ENCODE measurements at places on chromosomes 13 and 19.
A peak's percentile ranks its signal among the peaks of the same experiment; 100 is the strongest.

- DNase-seq = no peak
Observed at GRCh38 chr19:5572556-5573286, 5.0 kb upstream of the TINCR start.

- DNase-seq = peak; percentile 27
Observed at GRCh38 chr13:75445717-75446499, 36.1 kb downstream of the TBC1D4 start.

DNA sequence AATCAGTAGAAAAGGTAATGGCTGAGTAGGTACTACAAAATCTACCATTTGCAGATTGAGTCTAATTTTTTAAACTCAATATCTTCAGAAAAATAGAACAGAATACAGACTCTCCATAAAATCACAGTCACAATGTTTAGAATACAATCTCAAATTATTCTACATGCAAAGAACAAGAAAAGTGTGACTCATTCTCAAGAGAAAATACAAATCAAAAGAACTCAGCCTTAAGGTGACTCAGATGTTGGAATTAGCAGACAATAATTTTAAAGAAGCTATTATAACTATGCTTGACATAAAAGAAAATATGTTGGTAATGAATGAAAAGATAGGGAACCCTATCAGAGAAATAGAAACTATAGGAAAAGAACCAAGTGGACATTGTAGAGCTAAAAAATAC, 78.9 kb downstream of the RXFP2 start:
- no peak for DNase-seq

- peak; percentile 82 for DNase-seq
Observed at GRCh38 chr19:4914736-4915501, 5.6 kb downstream of the UHRF1 start.

GRCh38 chr13:46032341-46032740, 20.2 kb downstream of the ZC3H13 start:
- no peak for DNase-seq

GRCh38 chr13:51589793-51590192, 5.5 kb downstream of the WDFY2 start:
- DNase-seq = peak; percentile 42

DNA sequence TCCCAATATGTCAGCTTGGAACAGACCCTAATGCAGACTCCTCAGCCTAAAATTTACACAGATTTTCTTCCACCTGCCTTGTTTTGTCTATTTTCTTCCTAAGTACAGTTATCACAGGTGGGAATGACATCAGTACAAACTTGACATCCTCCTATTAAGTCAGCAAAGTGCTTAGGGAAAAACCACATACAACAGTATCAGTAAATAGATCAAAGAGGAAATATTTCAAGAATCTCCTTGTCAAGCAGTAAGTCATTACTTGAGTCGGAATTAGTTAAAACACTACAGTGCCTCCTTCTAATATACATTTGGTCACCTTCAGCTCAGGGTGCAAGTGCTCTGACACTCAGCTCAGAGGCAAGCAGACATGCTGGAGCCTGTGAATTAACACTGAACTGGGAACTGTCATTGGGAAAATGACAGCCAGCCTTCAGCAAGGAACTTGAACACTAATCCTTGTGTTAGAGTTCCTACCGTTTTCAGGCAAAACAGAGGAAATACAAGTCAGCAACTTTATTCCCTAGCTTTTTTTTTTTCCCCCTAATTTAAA, 394.3 kb upstream of the HTR2A start:
- DNase-seq = no peak

DNA sequence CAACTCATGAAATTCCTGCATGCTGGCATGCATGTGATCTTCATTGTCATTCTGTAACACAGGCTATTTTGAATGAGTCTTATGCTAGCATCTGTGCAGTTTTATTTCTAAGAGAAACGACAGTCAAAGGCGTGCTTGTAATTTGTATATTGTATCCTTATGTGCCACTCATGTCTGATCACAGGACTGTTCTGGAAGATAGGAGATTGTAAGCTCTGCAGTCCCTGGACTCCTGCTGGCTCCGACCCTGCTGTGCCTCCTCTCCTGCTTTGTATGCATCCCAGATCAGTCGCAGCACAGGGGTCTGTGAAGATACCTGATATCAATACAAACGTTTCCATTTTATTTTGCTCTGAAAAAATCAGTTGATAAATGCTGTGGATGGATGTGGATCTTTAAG, 653.1 kb downstream of the LIG4 start:
- no peak for DNase-seq

DNA sequence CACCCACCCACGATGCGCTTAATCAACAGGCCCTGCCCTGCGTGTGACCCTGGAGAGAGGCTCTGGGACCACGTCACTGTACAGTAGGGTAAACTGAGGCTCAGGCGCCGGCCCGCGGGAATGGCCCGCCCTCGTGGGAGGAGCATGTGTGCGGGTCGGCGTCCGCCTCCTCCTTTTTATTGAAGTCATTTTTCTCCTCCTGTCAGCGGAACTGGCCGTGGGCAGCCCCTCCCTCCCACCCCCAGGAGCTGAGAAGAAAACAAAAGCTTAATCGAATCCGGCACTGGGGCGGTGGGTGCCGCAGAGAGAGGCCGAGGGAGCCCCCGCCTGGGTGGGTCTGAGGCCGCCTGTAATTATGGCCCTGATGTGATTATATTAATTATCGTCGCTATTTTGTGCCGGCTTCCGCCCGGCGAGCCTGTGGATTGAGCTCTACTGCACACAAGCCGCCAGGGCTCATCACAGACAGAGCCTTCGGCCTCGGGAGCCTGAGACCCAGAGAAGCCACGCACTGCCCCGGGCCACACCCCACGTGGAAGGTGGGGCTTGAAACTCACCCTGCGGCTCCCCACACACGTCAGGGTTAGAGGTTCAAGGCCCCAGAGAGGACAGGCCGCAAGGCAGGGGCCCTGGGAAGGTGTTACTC, 7.0 kb downstream of the C2CD4C start:
- DNase-seq = no peak

DNA sequence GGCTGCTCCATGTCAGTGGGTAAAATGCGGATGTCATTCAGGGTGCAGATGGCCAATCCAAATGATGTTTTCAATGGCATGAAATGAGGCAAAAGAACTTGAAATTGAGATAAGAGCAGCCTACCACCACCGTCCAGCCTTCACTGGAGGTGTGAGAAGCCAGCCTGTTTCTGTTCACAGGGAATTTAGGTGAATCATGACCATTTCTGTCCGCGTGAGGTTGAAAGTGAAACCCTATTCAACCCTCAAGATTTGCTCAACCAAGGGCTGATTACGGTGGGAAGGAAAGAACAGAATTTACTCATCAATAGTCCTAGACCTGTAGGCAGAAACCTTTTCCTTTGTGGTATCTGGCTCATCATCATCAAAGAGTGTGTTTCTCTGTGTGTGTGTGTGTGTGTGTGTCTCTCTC, 370.7 kb downstream of the COG6 start:
- no peak for DNase-seq

- DNase-seq = peak; percentile 35
Observed at GRCh38 chr13:51000571-51001260, 91.1 kb downstream of the RNASEH2B start.

GRCh38 chr13:104086759-104087158, 1020.5 kb upstream of the SLC10A2 start:
- DNase-seq = peak; percentile 8

DNA sequence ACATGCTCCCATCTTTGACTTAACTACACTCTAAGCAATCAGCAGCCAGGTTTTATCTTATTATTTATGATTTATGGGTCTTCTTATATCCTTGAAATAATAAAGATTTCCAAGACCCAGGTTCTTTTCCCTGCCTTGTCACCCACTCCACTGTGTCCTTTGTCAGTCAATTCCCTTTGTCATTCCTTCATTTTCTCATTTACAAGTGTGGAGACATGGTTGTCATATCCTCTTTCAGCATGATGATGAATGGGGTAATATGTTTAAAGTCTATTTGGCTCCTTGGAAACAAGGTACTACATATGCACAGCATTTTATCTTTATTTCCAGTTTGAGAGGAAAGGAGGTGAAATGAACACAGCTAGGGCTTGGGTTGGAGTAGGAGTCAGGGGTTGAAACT, 521.8 kb downstream of the LMO7 start:
- DNase-seq = no peak

- no peak for DNase-seq
Observed at GRCh38 chr13:66534561-66534960, 695.6 kb downstream of the PCDH9 start.

DNA sequence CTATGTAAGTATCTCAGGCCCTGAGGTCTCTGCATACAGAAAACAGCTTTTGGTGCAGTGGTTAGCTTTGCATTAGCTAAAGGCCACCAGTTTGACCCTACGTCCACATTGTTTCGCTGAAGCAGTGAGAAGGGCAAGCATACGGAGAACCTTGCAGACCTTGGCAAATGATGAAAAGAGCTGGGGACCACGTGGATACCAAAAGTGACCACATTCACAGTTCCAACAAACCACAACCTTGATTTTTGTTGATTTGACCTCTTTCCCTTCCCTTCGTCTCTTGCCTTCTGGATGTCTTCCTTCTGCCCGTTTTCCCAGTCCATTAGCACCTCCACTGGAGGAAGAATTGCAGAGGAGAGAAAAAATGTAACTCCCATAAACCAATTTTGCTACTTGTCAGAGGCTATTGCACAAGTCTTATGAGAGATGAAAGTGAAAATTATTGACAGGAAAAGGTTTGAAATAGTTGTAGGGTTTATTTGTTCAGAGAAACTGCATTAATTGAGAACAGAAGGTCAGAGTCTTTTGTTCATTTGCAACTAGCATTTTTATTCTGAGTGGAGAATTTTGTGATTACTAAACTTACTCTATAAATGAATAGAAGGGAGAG, 293.9 kb upstream of the HTR2A start:
- DNase-seq = no peak

DNA sequence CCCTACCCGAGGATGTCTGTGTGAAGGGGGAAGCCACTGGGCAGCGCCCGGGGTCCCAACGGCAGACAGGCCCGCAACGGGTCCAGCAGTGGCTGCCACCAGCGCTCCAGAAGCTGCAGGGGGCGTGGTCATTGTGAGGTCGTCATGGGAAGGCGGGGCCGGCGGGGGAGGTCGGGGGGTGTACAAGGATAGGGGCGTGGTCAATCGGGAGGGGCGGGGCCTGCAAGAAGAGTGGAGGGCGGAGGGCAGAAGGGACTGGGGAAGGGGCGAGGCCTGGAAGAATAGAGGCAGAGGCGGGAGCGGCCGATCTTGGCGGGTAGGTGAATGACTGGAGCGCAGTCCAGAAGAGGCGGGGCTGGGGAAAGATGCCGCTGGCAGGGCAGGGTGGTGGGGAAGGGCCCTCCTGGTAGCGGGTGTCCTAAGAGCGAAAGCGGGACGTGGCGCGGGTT, 4.4 kb downstream of the FUZ start:
- DNase-seq = peak; percentile 88

GRCh38 chr13:44802491-44802890, 186.8 kb downstream of the NUFIP1 start:
- DNase-seq = no peak

GRCh38 chr13:33108620-33109019, 92.4 kb downstream of the KL start:
- DNase-seq = no peak

DNA sequence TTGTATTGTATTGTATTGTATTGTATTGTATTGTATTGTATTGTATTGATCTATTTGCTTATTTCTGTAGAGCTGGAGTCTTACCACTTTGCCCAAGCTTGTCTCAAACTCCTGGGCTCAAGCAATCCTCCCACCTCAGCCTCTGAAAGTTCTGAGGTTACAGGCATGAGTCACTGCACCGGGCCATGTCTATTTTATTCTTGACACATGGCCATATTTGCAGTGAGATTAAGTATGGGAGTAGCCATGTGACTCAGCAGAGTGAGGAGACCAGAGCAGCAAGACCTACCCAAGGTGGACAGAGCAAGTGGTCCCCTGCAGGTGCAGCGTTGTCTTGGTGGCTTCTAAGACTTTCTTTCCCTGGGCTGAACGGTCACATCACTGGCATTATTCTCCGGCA, 49.1 kb upstream of the UBAC2 start:
- peak; percentile 18 for DNase-seq

GRCh38 chr19:35044317-35045117, 3.0 kb downstream of the HPN start:
- peak; percentile 51 for DNase-seq

- DNase-seq = peak; percentile 86
Observed at GRCh38 chr19:57803594-57804325, 11.0 kb downstream of the ZNF552 start.

- peak; percentile 25 for DNase-seq
Observed at GRCh38 chr13:65656740-65657329, 1573.3 kb downstream of the PCDH9 start.

DNA sequence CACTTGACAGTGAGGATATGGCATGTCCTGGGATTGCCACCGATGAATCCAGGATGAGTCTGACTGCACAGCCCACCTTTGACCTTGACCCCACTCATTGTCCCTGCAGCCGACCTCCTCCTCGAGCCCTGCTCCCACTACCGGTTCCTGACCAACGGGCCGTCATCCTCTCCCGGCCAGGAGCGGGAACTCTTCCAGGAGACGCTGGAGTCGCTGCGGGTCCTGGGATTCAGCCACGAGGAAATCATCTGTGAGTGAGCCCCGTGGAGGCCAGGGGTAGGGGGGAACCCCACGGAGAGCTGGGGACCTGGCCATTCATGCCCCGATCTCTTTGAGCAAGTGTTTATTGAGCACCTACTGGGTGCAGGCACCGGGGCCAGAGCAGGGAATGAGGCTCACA, 28.4 kb downstream of the MYH14 start:
- DNase-seq = no peak

- DNase-seq = no peak
Observed at GRCh38 chr19:48186015-48186414, 15.5 kb downstream of the ZSWIM9 start.

- DNase-seq = no peak
Observed at GRCh38 chr13:20696073-20696472, 7.4 kb upstream of the IL17D start.

DNA sequence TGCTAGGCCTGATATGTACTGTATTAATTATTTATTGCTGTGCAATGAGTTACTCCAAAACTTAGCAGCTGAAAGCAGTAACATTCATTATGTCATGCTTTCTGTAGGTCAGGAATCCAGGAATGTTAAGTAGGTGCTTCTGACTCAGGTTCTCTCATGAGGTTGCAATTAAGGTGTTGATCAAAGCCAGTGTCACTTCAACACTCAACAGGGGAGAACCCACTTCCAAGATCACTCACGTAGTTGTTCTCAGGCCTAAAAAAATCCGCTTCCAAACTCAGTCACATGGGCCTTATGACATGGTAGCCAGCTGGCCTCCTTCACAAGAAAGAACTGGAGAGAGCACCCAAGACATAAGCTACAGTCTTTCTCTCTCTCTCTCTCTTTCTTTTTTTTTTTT, 211.1 kb upstream of the NBEA start:
- DNase-seq = no peak

GRCh38 chr13:93847162-93847561, 620.6 kb downstream of the GPC6 start:
- peak; percentile 80 for DNase-seq

DNA sequence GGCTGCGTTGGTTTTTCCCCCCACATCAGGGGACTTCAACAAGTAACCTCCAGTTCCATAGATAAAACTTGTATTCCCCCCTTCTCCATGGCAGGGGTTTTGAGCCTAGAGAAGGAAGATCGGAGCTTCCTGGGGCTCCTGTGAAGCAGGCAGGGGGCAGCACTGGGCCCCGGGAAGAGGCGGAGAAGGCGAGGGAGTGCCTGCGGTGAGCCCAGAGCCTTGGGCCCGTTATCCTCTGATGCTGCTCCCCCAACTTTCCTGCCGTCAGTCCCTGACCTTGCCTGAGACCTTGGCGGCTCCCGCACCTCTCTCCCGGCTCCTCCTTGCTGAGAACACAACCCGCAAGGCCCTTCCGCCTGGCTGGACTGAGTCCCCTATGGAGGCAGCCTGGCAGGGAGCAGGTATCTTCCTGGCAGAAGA, 2.5 kb downstream of the LIPE start:
- DNase-seq = no peak
